ENCODE measurements at places on chromosomes 1 and 21.
A peak's percentile ranks its signal among the peaks of the same experiment; 100 is the strongest.

DNA sequence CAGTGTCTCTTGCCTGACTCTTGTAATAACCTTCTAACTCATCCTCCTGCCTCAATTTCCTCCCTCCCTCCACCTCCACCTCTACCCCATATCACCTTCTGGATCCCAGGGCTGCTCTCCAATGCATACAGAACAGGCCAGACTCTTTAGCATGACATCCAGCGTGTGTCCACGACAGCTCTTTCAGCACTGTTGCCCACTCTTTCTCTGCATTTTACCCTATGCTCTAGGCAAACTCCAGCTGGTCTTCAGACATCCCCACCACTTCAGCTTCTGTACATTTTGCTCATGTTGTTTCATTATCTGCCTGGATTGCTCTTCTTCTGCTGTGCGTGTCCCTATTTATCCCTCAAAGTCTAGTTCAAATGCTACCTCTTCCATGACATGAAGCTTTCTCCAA, 4.8 kb downstream of the INKA2 start:
- DNase-seq: no peak

GRCh38 chr1:89719502-89720306, 86.8 kb downstream of the LRRC8C start:
- peak; percentile 47 for DNase-seq

GRCh38 chr1:98903726-98904125, 100.9 kb downstream of the PLPPR5 start:
- no peak for DNase-seq

GRCh38 chr21:38807986-38808385, 2.3 kb downstream of the ETS2 start:
- no peak for DNase-seq

- no peak for DNase-seq
These were observed 50.2 kb upstream of the TACSTD2 start for GRCh38 chr1:58627221-58627620.

- DNase-seq: no peak
These were observed 2.3 kb upstream of the CTNNBIP1 start for GRCh38 chr1:9912264-9912936.

DNA sequence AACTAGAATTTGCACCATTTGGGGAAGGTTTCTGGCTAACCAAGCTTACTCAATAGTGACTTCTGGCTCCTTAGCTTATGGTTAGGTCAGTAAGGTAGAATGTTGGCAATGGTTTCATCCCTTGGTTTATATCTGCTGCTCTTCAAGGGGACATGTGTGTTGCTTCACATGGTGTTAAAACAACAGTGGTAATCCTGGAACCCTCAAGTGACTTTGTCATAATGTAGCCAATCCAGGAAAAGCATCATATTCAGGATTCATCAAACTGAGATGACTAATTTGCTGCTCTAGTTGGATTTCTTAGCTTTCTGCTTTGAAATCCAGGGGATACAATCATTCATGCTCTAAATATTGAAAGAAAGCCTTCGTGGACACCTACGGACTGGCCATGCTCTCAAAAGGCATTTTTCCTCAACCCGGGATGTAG, 108.7 kb downstream of the RGL1 start:
- no peak for DNase-seq

DNA sequence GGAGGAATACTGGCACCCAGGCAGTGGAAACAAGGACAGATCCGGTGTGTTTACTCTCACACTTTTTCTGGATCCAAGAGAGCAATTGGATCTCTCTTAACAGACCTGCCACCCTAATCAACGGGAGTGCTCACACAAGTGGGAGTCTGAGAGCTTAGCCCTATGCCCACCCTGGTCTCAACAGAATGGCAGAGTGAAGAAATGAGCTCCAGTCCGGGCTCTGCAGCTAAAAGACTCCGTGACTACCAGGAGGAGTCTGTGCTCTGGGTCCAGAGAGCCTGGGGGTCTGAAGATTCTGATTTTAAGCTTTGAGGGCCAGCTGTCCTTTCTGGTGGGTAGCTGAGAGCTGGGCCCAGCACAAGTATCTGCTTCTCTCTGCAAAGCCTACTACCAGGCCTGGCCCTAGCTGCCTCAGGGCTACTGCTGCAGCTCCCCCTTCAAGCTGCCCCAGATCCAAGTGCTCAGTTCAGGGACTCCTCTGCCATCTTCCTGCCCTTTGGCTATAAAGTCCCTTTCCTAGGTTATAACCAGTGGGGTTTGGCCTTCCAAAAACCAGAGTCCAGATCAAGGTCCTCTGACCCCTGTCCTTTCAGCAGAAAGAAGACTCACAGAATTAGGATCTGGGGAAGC, 3.9 kb downstream of the S100A9 start:
- DNase-seq: no peak

DNA sequence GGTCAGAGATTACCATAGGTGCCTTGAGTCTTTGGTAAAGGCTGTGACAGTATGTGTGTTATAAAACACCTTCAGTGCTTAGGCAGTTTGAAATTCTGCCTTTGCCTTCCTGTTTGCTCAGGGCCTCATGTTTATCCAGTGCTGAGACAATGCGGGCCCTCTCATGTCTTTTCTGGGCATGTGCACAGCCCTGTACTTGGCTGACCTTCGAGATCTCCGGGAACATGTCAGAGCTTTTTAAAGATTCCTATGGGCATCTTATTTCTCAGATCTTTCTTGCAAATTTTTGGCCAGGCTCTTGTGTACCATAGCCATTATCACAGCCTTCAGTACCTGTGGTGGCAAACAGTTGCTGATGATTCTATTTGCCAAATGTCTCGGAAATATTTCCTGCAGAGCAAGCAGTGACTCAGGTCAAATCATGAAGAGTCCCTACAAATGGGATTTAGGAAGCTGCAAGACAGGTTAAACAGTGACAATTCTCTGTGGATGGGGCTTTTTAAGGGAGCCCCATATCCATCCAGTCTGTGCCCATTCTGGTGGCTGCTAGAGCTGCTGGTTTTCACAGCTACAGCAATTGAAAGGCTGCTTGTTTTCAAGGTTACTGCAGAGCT, 42.1 kb downstream of the HOOK1 start:
- no peak for DNase-seq

- DNase-seq: no peak
These were observed 489 bp downstream of the CDCA8 start for GRCh38 chr1:37692834-37693175.

GRCh38 chr1:242824435-242824834, 299.9 kb upstream of the PLD5 start:
- DNase-seq: no peak

DNA sequence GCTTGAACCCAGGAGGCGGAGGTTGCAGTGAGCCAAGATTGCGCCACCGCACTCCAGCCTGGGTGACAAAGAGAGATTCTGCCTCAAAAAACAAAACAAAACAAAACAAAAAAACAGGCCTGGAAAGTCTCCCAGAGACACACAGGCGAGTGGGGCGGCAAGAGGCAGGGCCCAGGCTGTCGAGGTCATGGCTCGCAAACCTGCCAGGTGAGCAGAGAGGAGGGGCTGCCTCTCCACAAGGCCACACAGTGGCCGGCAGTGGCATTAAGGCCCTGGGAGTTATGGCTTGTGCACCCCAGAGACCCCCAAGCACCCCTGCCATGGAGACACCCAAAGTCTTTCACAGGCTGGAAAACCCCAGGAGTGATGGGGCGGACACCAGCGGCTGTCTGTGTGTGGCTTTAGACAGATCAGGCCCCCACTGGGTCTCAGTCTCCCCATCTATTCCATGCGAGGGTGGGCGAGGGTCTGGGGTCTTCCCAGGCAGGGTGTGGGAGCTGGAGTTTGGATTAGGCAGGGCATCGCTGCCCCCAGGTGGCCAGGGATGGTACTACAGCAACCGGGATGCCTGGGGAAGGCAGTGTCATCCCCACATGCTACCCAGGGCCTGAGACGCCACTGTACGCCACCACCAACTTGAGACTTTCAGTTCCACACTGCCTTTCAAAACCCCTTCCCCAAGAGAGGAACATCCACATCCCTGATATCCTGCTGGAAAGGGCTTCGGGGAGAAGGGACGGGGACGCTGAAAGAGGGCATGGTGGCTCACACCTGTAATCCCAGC, 7.3 kb upstream of the CTRC start:
- peak; percentile 65 for DNase-seq

DNA sequence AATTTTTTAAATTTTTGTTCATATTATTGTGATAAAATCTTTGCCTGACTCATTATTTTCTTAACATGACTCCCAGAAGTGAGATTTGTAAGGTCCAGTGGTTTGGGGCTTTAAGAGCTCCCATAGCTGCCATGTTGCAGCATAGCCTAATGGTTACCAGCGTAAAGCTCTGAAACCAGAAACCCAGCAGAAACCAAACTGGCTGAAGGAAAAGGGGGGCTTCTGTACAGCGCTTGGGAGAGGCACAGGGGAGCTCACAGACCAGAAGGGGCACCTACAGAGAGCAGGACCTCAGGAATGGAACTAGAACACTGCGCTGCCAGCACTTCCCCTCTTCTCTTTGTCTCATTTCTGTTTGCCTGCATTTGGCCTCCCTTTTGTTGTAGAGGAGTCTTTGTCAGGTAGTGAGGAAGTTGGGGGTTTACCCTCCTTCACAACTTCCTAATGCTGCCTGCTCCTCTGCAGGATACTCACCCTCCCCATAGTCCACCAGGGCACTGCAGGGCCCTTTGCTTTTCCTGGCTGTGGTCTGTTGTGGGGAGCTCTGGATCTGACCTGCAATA, 2.6 kb upstream of the PYCR2 start:
- DNase-seq: no peak

DNA sequence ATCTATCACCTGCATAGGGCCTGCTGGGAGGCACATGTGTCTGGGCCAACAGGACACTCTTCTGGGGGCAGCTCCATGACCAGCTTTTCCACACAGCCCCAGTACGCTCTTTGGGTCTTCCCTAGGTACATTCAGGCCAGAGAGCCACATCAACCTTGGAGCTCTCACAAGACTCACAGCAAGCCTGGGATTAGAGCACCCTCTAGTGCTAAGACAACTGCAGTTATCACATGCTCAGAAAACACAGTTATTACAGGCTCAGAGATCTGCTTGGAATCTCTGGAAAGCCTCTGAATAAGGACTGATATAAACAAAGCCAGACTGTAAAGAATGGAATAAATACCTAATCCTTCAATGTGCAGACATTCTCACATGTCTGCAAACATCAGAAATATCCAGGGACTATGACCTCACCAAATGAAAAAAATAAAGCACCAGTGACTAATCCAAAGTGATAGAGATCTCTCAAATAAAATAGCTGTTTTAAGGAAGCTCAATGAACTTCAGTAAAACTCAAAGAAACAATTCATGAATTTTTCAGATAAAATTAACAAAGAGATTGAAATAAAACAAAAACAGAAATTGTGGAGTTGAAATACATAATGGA, 563.9 kb upstream of the NR5A2 start:
- DNase-seq: peak; percentile 36

DNA sequence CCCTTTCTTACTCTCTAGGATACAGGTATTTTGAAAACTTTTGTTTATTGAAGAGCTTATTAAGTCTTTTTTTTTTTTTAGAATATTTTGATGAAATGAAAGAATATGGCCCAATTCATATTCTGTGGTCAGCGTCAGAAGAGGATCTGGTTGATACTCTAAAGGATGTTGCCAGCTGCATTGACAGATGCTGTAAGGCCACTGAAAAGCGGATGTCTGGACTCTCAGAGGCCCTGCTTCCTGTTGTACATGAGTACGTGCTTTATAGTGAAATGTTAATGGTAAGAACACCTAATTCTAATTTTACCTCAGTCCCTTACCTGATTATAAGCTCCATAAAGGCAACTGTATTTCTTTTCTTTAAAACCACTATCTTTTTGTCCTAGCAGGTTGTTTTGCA, 37.1 kb downstream of the SNX7 start:
- no peak for DNase-seq

- no peak for DNase-seq
These were observed 63.1 kb upstream of the MUTYH start for GRCh38 chr1:45403298-45403697.

DNA sequence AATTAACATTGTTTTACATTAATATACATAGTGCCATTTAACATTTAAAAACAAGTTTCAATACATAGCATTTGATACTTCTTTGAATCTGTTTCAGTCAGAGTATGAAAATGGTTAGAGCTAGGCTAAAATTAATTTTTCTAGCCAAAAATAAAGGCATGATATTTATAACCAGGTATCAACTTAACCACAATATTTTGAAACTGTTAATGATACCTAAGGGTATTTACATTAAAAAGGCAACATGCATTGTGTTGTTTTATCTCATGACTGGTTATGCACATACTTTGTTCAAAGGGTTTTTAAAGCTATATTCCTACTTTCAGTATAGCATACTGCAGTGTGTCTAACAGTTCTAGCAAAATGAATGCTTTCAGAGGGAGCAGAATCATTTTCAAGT, 130.0 kb downstream of the HS2ST1 start:
- no peak for DNase-seq

GRCh38 chr1:62356257-62356835, 37.1 kb upstream of the KANK4 start:
- no peak for DNase-seq

DNA sequence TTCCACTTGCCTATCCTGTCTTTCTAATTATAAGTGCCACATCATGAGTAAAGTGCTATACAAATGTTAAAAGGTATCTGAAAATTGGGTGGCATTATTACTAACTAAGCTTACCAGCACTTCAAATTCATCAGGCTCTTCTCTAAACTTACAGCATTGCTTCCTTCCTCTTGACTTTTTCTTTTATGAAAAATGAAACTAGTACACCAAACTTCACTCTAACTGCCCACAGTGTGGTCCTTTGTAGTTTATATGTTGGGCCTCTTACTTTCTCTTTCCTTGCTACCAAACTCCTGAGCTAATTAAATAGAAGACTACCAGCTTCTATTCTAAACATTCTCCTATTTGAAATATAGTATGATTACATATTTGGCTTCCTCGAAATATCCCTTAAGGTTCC, 81.8 kb downstream of the NOTCH2 start:
- no peak for DNase-seq

- DNase-seq: no peak
These were observed 62.6 kb upstream of the SPAG17 start for GRCh38 chr1:118247593-118247992.

GRCh38 chr1:6125366-6125765, 54.8 kb downstream of the CHD5 start:
- DNase-seq: no peak

GRCh38 chr21:40829791-40830190, 17.2 kb downstream of the DSCAM start:
- DNase-seq: no peak

GRCh38 chr1:161817176-161817730, 51.1 kb downstream of the ATF6 start:
- no peak for DNase-seq

DNA sequence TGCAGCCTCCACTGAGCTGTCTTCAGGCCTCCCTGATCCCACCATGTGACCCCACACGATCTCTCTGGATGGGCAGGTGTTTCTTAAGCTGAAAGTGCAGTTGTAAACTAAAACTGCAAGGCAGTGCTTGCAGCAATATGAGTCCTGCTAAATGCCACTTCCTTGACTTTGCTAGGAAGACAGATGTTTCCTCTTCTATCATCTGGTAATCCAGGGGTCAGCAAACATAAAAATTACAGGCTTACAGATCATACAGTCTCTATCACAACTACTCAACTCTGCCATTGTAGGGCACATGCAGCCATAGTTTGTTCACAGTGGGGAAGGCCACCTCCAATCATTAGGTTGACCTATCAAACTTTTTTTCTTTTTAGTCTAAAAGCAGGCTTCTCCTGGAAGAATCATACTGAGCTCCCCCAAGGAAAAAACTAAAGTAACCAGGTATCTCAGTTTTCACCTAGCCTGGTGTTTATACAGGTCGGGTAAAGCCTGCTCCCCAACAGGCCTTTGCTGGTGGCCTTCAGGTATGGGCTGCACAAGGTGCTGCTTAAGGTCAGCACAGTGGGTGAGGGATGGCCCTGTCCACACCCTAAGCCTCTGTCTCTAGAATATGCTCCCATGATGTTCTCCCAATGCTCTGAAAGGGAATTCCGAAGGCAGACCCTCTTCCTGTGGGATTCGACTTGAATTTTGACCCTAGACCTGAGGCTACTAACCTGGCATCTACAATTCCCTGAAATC, 10.8 kb downstream of the ABCA4 start:
- no peak for DNase-seq
